ENCODE measurements at places on chromosomes 7 and 10.
A peak's percentile ranks its signal among the peaks of the same experiment; 100 is the strongest.

- no peak for ATAC-seq
These were observed 136.7 kb downstream of the EGFR start for GRCh38 chr7:55155351-55156117.

- ATAC-seq: no peak
These were observed 43.7 kb downstream of the CPVL start for GRCh38 chr7:29102558-29103151.

GRCh38 chr10:83995738-83996331 lies 143.5 kb upstream of the GHITM start:
- ATAC-seq: no peak

DNA sequence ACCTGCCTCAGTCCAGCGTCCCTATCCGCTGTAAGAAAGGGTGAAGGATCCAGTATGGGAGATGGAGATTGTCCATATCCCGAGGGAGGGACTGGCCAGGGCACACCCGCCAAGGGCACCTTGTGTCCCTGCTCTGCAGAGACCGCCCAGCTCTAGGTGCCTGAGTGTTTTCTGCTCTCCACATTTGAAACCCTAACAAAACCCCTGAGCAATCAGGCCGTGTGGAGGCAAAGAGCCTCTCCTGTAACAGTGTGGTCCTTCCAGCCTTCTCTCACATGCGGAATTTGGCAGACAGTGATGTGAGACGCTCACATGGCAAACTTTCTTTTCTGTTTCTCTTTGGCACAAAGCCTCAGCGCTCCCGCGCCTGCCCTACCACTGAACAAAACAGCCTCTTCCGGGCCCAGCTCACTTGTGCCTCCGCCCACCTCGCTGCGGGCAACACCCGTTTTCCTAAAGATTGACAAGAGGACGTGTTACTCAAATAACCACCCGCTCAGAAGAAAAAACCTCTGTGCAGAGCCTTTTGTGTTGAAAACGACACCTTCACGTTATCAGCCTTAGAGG lies 514.8 kb downstream of the DNAJB6 start:
- peak; percentile 82 for ATAC-seq

DNA sequence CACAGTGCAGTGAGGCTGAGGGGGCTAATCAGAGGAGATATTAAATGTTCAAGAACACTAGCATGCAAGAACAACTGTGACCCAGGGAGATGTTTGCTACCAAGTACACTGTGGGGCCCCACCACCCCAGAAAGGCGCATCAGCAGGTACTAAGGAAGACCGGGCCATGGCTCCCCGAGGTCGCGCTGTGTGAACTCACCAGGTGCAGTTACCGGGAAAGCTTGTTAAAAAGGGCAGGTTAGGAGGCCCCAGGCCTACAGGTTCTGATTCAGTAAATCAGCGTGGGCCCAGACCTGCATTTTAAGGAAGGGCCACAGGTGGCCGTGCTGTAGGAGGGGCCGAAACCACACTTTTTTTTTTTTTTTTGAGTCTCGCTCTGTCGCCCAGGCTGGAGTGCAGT lies 54.6 kb downstream of the TMEM209 start:
- ATAC-seq: no peak
